ENCODE measurements at places on chromosomes 7 and 10.

DNA sequence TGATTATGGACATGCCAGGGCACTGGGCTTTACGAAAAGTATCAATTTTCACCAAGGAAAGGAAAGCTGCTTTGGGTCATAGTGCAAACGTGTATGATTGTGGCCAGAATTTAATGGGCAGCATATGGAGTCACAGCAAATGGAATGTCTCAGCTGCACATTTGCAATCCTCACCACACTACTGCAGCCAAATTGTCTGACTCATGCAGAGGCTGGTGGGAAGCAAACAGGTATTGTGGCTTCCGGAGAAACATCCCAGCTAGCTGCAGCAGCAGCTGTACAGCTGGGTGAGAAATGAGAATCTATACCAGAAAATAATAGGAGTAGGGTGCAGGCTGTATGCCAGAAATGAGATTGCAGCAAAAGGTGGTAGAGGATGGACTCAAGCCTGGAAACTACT is 374.7 kb upstream of the VWC2 start:
- DNase-seq: peak; percentile 22

DNA sequence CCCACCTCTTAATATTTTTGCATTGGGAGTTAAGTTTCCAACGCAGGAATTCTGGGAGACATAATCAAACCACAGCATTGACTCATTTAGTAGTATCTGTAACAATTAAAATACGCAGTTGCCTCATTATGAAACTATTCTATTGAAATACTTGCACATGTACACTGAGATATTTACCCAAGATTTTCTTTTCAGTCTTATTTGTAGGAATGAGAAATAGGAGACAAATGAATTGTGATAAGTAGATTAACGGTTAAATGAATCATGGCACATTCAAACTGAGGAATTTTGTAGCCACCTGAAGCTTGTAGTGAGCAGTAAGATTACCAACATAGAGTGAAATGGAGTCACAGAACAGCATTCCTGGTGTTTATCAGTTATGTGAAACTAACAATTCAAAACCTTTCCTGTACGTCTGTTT is 18.1 kb downstream of the RP9 start:
- DNase-seq: peak; percentile 24

DNA sequence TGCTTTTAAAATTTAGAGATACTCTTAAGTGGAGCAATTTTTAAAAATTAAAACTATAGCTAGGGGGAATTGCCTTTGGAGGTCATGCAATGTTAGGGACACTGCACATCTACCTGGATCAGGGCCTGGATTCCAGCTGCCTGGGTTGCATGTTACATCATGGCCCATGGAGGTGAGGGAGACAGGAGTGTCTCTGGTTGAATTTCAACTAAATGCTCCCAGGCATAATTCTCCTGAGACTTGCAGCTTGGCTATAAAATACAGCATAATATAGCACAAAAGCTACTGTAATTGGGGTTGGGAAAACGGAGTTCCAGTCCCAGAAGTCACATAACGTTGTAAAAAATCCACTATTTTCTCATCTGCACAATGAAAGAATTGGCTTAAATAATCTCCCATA is 782.5 kb downstream of the LRMDA start:
- DNase-seq: no peak

- no peak for DNase-seq
These were observed 8.8 kb upstream of the EPHB4 start for GRCh38 chr7:100835903-100836811.

DNA sequence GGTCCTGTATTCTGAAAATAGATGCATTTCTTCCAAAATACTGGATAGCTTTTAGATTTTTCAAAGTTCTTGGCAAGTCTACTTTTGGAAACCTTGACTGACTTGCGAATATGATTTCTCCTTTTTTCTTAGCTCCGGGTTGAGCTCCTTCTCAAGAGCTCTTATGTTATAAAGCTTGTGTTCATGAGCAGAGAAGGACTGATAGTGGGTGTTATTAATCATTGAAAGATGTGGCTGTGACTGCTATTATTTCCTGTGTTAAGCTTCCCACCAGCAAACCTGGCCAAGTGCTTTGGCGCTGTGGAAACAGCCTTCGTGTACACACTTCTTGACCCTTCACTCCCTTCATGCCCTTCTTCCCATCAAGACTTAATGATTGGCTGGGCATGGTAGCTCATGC is 98.2 kb downstream of the KIAA1217 start:
- DNase-seq: no peak

GRCh38 chr10:71694039-71694501 is 25.5 kb downstream of the C10orf105 start:
- DNase-seq: no peak

DNA sequence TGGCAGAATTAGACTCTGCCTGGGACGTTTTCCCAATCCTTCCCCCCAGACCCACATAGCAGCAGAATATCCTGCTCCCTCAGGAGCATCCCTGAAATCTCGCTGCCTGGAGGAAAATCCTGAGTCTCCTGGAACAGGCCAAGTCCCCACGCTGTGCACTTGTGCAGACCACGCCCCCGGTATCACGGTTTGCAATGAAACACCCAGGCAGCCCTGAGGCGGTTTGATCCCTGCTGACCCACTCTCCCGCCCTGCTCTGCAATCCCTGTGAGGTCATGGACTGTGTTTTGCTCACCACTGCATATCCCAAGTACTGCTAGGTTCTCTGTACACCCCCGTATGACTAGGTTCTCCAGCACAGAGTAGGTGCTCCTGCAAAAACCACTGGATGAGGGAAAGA is 411.8 kb upstream of the MGMT start:
- DNase-seq: no peak

GRCh38 chr7:115289971-115290370 is 368.1 kb downstream of the MDFIC start:
- no peak for DNase-seq

DNA sequence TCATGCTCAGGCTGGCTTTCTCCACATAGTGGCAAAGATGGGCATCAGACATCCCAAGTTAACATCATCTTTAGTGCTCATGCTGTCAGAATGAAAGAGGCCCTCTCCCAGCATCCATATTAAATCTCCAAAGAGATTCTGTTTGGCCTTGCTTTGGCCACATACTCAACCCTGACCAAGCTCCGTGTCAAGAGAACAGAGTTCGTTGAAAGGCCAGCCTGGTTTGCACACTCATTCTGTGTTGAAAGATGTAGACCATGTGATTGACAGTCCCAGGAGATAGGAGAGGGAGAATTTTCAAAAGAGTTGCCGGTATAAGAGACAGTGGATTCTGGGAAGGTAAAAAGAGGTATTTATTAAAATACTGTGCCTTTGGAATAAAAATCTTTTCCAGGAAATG is 19.7 kb downstream of the MET start:
- DNase-seq: no peak

GRCh38 chr10:49365675-49366415 is 30.0 kb downstream of the DRGX start:
- DNase-seq: no peak

GRCh38 chr7:44561962-44562621 is 11.6 kb downstream of the DDX56 start:
- DNase-seq: no peak

DNA sequence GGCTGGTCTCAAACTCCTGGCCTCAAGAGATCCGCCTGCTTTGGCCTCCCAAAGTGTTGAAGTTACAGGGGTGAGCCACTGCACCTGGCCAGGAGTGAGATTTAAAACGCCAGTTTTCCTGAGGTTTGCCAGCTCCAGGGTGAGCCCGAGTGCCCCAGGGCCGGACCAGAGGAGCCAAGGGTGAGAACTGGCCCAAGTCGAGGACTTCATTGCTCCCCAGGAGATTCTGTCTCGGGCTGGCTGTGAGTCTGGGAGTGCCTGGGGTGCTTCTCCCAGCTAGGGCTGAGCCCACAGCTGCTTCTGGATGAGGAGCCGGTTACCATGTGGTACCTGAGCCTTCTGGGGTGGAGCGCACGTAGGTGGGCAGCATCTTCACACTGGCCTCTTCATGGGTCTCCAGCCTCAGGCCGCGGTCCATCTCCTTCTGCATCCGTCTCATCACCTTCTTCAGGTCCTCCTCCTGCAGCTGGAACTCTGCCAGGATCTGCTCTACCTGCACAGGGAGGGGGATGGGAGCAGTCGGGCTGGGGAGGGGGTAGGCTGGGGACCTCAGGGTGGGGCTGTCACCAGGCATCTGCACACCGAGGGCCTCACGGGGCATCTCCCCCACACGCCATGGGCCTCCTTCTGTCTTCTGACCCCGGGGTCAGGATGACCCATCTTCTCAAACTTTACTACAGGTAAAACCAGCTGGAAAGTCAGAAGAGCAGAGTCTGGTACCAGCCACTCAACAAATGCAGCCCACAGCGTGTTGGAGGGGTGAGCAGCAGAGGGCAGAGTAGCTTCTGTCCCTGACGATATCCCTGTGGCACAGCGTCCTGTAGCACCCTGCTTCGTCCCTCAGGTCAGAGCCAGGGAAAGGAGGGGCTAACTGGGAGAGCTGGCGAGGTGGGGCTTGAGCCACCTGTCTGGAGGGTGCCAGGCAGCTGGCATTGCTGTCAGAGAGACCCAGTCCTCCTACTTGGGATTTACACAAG is 12.1 kb upstream of the MYL7 start:
- no peak for DNase-seq

DNA sequence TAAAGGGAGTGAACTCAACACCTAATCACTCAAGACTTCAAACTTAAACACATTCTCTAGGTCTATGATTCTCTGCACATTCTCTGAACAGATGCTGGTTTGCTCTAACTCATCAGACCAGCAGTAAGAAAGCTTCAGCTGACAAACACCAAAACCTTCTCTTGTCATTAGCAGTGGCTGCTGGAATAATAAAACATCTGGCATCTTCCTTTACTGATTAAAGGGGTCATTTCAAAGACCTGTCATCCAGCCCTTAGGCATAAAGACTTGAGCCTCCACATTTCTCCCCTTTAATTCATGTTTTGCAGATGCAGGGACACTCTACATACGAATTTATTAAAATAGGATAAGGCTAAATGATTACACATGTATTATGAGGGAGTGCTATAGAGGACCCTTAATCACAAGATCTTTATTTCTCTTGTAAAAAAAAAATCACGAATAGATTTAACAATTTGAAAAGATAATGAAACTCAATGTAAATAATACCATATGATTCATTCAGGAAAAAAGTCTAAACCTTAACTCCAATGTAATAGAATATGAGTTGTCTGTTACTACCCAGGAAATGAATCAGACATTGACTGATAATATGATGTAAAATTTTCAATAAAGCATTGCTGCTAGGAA is 152.4 kb upstream of the GNAI1 start:
- DNase-seq: no peak

GRCh38 chr7:27224983-27225934 is 17.3 kb upstream of the EVX1 start:
- no peak for DNase-seq

GRCh38 chr10:62534031-62534430 is 159.9 kb downstream of the ZNF365 start:
- DNase-seq: no peak

GRCh38 chr7:1693991-1694524 is 24.0 kb downstream of the ELFN1 start:
- DNase-seq: peak; percentile 15

GRCh38 chr10:58027426-58027825 is 240.3 kb downstream of the IPMK start:
- DNase-seq: no peak

- DNase-seq: no peak
These were observed 588.6 kb downstream of the DNAJB9 start for GRCh38 chr7:109158246-109158645.

DNA sequence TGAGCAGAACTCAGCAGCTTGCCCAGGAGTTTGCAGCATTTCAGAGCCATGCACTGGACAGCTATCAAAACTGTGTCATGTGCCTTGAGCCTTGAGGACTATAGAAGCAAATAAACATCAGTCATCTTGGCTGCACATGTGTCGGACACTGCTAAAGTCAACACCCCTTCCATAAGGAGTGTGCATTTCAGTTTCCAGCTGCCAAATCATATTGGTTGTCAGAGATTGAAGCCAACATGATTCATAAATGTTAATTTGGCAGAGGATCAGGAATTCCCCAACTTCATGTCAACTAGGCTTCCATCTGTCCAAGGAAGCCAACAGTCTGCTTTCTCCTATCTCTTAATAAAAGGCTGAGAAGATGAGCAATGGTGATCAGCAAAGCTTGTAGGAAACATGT is 32.8 kb downstream of the SLC16A12 start:
- DNase-seq: no peak

Measured in non-pigmented ciliary epithelial cell (primary cell).